ENCODE measurements at places on chromosomes 4 and X. TPM values are rescaled to one million over a fixed set of nuclear protein-coding genes. Genes with fewer than 3 reads are reported as not detected.

The YY2 gene
- total RNA-seq: 0.92 TPM

The CXCL13 gene
- total RNA-seq: not detected

GRCh38 chrX:115622534-115622933 lies 61.6 kb downstream of the PLS3 start:
- no peak for DNase-seq
- H3K4me3 ChIP-seq: no peak overlapping the region
- H3K4me1 ChIP-seq: no peaks in the 10 kb centered on the region
- no peak overlapping the region for H3K27ac ChIP-seq

- H3K4me1 ChIP-seq: no peaks in the 10 kb centered on the region
- no peaks in the 10 kb centered on the region for H3K27me3 ChIP-seq
- no peaks in the 10 kb centered on the region for H3K36me3 ChIP-seq
- H3K27ac ChIP-seq: no peak overlapping the region
- no peak for DNase-seq
- no peak overlapping the region for H3K4me3 ChIP-seq
Observed at GRCh38 chr4:86834901-86835300, 14.3 kb downstream of the SLC10A6 start.

DNA sequence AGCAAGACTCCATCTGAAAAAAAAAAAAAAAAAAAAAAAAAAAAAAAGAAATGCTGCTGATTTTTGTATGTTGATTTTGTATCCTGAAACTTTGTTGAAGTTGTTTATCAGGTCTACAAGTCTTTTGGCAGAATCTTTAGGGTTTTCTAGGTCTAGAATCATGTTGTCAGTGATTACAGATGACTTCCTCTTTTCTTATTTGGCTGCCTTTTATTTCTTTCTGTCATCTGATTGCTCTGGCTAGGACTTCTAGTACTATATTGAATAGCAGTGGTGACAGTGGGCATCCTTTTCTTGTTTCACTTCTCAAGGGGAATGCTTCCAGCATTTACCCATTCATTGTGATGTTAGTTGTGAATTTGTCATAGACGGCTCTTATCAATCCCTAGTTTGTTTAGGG lies 334.4 kb downstream of the SPRY1 start:
- H3K4me3 ChIP-seq: no peak overlapping the region
- DNase-seq: no peak
- H3K36me3 ChIP-seq: no peaks in the 10 kb centered on the region
- no peaks in the 10 kb centered on the region for H3K4me1 ChIP-seq

- no peaks in the 10 kb centered on the region for H3K4me1 ChIP-seq
- H3K36me3 ChIP-seq: no peaks in the 10 kb centered on the region
- no peaks in the 10 kb centered on the region for H3K27me3 ChIP-seq
- no peak for DNase-seq
- no peak overlapping the region for H3K27ac ChIP-seq
Observed at GRCh38 chr4:158523990-158524535, 2.4 kb downstream of the RXFP1 start.

The PNMA6A gene
- not detected for total RNA-seq

DNA sequence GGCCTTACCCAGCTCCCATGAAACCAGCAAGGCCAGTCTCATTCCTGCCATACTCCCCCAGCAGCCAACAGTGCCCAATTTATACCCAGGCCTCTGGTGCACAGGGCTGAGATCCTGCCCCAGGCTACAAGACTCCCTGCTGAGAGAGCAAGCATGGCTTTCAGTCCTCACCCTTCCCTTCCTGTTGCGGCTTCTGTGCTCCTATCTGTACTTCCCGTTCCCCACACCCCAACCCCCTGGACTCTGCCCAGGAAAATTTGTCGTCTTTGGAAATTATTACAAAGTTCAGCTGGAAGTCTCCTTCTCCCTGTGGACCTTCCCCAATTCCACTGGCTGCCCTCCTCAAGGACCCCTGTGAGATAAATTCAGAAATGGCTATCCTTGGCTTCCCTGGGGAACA lies 84.1 kb upstream of the GK2 start:
- H3K4me3 ChIP-seq: no peak overlapping the region
- H3K36me3 ChIP-seq: no peaks in the 10 kb centered on the region
- DNase-seq: no peak
- no peak overlapping the region for H3K27ac ChIP-seq
- no peaks in the 10 kb centered on the region for H3K4me1 ChIP-seq

DNA sequence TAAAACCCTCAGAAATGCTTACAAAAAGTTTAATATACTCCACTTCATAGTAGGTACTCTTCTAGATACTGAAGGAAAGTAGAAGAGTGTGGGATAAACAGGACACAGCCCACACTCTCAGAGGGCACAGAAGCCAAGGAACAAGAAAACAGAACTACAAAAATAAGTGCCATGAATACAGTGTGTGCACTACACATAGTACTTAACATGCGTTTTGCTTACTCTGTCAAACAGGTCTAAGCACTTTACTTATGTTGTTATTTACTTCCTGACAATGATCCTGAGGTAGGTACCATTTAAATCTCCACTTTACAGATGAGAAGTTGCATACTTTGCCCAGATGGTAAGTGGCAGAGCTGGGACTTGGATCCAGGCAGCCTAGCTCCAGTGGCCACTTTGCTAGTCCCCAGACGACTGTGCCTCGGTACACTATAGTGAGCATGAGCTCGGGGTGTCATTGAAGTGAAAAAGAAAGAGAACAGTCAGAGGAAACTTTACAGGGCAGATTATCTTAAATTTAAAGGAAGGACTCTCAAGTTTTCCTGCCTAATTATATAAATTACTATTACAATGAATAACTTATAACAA lies 120.3 kb downstream of the BANK1 start:
- no peaks in the 10 kb centered on the region for H3K27me3 ChIP-seq
- H3K4me1 ChIP-seq: no peaks in the 10 kb centered on the region
- no peak for DNase-seq
- H3K36me3 ChIP-seq: no peaks in the 10 kb centered on the region
- H3K27ac ChIP-seq: no peak overlapping the region

DNA sequence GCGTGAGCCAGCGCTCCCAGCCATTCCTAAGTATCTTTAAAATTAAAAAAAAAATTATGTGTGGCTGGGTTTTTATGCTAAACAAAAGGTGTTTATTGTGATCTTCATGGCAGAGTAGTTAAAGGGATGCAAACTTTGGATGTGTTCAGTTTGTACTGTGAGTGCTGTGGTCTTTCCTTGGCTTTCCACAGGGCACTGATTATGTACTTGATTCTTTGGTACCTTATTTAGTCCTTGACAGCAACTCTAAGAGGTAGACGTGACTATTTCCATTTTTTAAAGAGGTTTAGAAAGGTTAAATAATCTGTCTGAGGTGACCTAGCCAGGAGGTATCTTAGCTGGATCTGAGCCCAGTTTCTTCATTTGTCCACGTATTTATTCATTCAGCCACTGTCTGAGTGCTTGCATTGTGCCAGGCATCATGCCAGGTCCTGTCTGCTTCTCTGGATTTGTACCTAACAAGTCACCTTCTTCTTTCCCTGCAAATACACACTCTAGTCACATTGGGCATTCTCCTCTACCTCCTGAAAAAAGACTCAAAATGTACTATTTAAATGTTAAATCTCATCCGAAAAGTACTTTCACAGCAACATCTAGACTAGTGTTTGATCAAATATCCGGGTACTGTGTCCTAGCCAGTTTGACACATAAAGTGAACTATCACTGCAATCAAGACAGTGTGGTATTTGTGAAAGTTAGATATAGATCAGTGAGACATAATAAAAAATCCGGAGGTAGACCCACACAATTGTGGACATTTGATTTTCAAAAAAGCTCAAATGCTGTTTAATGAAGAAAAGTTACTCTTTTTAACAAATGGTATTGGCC lies 31.5 kb downstream of the WWC2 start:
- no peaks in the 10 kb centered on the region for H3K36me3 ChIP-seq
- no peak for DNase-seq
- no peak overlapping the region for H3K4me3 ChIP-seq

The FRMPD3 gene
- 12.4 TPM for total RNA-seq

The PLAC1 gene
- not detected for total RNA-seq

DNA sequence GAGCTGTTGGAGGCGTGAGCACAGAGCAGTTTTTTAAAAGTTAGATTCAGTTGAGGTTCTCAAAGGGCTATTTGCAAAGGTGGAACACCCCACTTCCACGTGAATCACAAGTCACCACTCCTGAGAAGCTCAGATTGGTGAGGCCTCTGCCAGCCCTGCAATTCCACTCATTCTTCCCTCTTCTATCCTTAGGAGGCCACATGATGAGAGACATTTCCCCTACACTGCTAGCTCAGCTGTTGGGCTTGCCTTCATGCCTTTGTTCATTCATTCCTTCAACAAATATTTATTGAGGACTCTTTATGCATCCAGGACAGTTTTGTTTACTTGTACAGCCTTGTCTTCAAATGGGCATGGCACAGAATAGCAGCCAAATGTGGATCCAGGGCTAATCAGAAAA lies 3.7 kb downstream of the SRPX2 start:
- DNase-seq: no peak
- no peaks in the 10 kb centered on the region for H3K4me1 ChIP-seq
- H3K4me3 ChIP-seq: no peak overlapping the region
- H3K27ac ChIP-seq: no peak overlapping the region
- no peaks in the 10 kb centered on the region for H3K36me3 ChIP-seq
- no peaks in the 10 kb centered on the region for H3K27me3 ChIP-seq

- H3K27me3 ChIP-seq: no peaks in the 10 kb centered on the region
- H3K36me3 ChIP-seq: no peaks in the 10 kb centered on the region
- no peak for DNase-seq
- H3K4me1 ChIP-seq: peaks cover 42% of the 10 kb centered on the region
- peak overlapping the region; percentile 98 for H3K27ac ChIP-seq
Observed at GRCh38 chr4:8439914-8440491, 520 bp downstream of the ACOX3 start.

The PNMA6F gene
- not detected for total RNA-seq

GRCh38 chr4:110869862-110870572 lies 247.1 kb upstream of the PITX2 start:
- H3K27me3 ChIP-seq: no peaks in the 10 kb centered on the region
- no peak overlapping the region for H3K27ac ChIP-seq
- H3K4me3 ChIP-seq: no peak overlapping the region
- H3K36me3 ChIP-seq: no peaks in the 10 kb centered on the region
- H3K4me1 ChIP-seq: no peaks in the 10 kb centered on the region

DNA sequence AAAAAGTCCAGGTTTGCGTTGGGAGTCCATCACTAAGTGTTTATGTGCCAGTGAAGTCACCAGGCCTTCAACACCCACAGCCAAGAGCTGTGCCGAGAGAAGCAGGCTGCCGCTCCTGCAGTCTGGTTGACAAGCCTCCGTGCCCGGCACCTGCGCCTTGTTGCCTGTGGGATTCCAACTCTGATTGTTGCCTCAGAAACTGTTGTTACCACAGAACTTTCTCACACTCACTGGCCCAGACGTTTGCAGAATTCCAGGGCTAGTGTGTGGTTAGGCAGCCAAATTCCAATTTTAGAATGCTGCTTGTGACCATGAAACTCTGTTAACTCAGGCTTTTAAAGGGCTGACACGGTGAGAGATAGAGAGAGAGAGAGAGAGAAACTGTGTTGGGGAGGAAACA lies 119.5 kb upstream of the LIMCH1 start:
- no peak overlapping the region for H3K27ac ChIP-seq
- no peaks in the 10 kb centered on the region for H3K27me3 ChIP-seq

The SLITRK4 gene
- total RNA-seq: not detected

DNA sequence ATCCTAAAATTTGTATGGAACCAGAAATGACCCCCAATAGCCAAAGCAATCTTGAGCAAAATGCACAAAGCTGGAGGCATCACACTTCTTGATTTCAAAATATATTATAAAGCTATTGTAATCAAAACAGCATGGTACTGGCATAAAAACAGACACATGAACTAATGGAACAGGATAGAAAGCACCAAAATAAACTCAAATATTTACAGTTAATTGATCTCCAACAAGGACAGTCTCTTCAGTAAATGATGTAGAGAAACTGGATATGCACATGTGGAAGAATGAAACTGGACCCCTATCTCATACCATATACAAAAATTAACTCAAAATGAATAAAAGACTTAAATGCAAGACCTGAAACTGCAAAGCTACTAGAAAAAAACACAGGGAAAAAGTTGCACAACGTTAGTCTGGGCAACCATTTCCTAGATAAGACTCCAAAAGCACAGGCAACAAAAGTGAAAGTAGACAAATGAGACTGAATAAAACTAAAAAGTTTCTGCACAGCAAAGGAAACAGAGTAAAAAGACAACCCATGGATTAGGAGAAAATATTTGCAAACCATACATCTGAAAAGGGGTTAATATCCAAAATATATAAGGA lies 64.9 kb downstream of the CD99L2 start:
- no peaks in the 10 kb centered on the region for H3K27me3 ChIP-seq
- DNase-seq: no peak
- no peak overlapping the region for H3K27ac ChIP-seq
- H3K4me3 ChIP-seq: no peak overlapping the region

DNA sequence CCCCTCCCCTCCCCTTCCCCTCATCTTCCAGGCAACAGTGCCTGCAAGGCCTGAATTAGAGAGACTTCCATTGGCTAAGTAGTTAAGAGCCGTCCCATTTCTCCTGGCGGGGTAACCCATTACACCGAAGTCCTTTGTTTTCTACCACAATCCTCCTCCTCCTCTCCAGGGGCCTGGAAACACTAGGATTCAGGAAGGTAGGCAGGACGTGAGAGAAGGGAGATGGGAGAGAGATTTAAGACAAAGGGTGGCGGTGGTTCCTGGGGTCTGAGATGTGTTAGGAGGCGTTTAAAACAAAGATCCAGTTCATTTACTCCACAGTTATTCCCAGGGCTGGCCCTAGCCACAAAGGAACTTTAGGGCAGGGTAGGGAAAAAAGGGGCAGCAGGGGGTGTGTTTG lies 28.0 kb downstream of the NYX start:
- no peaks in the 10 kb centered on the region for H3K4me1 ChIP-seq
- no peaks in the 10 kb centered on the region for H3K27me3 ChIP-seq
- no peak for DNase-seq
- no peaks in the 10 kb centered on the region for H3K36me3 ChIP-seq

The PLP2 gene
- 34.8 TPM for total RNA-seq

GRCh38 chr4:113012122-113012725 lies 37.2 kb upstream of the ANK2 start:
- no peak overlapping the region for H3K27ac ChIP-seq
- DNase-seq: no peak
- H3K4me1 ChIP-seq: no peaks in the 10 kb centered on the region
- no peaks in the 10 kb centered on the region for H3K27me3 ChIP-seq

DNA sequence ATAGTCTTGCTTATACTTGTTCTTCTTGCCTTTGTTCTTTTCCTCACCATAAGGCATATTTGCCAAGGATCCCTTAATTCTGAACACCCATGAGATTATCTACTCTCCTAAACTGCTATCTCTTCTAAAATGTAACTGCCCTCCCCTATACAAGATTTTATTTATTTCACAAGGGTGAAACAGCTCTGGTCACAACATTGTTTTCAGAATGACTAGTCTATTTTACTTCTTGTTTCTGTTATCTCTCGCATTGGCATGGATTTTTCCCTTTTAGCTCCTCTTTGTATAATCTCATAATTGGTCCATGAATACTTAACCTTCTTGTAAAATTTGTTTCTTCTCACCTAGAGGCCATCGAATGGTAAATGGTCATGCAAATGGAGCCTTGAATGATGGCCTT lies 17.2 kb upstream of the COL25A1 start:
- no peak for DNase-seq
- no peaks in the 10 kb centered on the region for H3K4me1 ChIP-seq
- H3K36me3 ChIP-seq: no peaks in the 10 kb centered on the region

All from natural killer cell (primary cell).